ENCODE measurements at places on chromosomes 6 and 20. TPM values are rescaled to one million over a fixed set of nuclear protein-coding genes. Genes with fewer than 3 reads are reported as not detected.
A peak's percentile ranks its signal among the peaks of the same experiment; 100 is the strongest.

- H3K4me1 ChIP-seq, result peaks cover 41% of the 10 kb centered on the region
- no peak overlapping the region for H3K27ac ChIP-seq
- no peak for DNase-seq
- H3K27me3 ChIP-seq, result no peaks in the 10 kb centered on the region
- no peak overlapping the region for H3K4me3 ChIP-seq
Observed at GRCh38 chr6:37864250-37864649, 44.7 kb downstream of the ZFAND3 start.

DNA sequence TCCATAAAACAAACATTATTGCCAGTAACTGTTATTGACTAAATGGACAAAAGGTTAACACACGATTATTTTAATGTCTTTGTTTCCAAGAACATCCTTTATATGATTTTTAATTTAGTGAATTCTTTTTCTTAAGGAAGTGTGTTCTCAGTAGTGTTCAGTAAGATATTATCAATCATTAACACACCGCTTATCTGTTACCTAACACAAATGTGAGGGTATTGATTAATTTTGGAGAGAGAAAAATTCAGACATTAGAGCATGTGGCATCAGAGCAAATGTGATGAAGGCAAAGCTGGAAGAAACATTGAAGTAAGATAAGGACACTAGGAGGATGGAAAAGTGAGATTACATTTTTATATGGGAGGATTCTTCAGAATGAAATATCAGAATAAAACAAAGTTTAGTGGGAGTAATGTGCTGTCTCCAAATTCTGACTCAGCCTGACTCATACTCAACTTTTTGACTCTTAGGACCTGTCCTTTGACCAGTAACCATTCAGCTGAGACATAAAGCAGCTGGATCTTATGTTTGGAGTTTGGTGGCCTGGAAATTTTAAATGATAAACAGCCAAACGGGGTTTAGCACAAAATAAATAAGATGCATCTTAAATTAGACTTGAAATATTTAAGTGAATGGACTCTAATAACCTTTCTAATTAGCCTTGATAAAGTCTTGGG lies 348.6 kb downstream of the CD109 start:
- no peaks in the 10 kb centered on the region for H3K36me3 ChIP-seq
- H3K27ac ChIP-seq, result no peak overlapping the region
- H3K4me1 ChIP-seq, result no peaks in the 10 kb centered on the region
- no peak for DNase-seq

DNA sequence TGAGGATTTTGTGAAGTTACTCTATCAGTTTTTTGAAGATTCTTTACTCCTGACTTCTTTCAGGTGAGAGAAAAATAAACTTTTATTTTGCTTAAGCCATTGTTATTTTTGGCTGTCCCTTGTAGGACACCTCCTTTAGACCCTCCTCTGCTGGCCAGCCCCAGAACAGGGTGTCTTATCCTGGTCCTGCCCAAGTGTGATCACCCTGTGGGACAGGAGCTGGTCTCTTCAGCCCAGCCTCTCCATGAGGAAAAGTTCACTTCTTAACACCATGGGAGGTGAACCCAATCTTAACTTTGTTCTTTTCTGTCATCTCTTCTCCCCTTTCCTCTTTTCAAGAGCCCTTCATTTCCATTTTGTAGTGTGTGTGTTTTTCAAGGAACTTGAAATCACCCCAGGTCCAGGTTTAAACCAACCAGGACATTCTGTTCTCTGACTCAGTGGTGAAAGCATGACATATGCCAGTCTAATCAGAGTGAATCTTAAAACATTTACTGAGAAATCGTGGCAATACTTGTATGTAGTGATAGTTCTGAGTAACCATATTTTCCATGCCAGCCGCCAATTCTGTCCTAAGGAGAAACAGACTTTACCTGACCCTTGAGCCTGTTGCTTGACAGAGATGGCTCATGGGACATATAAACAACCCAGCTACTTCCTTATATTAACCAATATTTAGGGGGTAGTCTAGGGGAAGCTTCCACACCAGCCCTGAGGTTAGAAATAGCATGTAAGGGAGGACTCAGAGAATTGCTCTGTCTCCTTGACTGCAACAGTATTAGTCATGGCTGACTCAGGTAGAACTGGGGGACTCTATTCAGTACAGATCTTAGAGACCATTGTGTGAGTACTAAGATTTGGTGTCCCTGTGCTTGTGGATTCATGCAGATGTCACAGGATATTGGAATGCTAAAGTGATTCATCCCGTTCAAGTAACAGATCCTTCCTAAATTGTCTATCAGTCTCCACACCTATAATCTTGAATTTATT lies 48.8 kb downstream of the FLRT3 start:
- no peaks in the 10 kb centered on the region for H3K27me3 ChIP-seq
- no peak overlapping the region for H3K4me3 ChIP-seq
- H3K36me3 ChIP-seq, result no peaks in the 10 kb centered on the region
- H3K4me1 ChIP-seq, result no peaks in the 10 kb centered on the region

The SLC17A1 gene
- total RNA-seq, result 0.32 TPM

The PPP1R3G gene
- 0.16 TPM for total RNA-seq

DNA sequence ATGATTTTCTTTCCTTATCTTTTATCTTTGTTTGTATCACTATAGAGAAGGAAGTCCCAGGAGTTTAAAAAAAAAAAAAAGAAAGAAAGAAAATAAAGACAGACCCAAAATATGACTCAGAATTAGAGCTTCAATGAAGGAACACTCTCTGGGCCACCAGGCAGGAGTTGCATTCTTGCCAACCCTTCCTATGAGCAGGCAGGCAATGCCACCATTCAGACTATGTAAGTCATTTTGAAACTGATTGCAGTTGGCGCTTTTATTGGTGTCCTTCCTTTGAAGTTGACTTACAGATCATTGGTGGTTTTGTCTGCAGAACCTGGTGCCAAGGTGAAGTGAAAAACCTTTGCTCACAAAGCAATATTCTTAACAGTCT lies 50.3 kb downstream of the MYB start:
- H3K4me3 ChIP-seq, result no peak overlapping the region
- H3K27me3 ChIP-seq, result no peaks in the 10 kb centered on the region
- H3K36me3 ChIP-seq, result no peaks in the 10 kb centered on the region
- peak overlapping the region; percentile 12 for H3K27ac ChIP-seq
- DNase-seq, result peak; percentile 18

The CLDN20 gene
- not detected for total RNA-seq

GRCh38 chr6:10221178-10221577 lies 193.7 kb downstream of the TFAP2A start:
- H3K4me1 ChIP-seq, result no peaks in the 10 kb centered on the region
- H3K27me3 ChIP-seq, result no peaks in the 10 kb centered on the region
- no peak overlapping the region for H3K4me3 ChIP-seq
- H3K36me3 ChIP-seq, result no peaks in the 10 kb centered on the region

DNA sequence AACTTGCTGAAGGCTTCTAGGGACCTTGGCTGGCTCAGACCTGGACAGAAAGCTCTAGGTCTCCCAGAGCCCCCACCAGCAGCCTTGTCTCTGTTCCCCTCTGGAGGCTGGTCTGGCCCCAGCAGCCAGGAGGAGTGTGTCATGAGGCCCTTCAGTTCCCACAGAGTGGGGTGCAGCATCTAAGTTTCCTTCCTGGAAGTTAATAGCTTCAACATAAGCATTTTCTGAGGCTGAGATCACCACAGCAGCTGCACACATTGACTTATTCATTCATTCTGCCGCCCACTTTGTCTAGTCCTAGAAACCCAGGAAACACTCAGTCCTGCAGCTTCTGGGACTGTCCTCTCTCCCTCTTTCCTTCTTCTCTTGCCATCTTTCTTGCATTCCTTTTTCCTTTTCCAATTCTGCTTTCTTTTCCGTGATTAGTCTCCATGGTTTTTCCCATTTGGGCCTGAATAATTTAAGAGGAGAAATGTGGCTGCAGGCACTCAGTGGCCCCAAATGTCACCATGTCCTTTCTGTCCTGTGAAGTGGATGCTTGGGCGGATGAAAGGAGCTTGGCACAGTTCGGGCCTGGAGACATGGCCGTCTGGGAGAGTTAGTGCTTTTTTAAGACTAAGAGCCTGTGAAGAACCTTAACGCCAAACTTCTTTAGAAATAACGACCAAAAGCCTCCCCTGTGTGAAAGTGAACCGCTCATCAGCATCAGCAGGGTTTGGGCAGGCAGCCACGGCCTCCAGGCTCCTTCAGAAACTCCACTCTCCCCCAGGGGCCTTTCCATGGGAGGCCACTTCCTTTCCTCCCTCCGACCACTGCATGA lies 31.0 kb upstream of the PCMTD2 start:
- H3K4me1 ChIP-seq, result peaks cover 2% of the 10 kb centered on the region
- no peaks in the 10 kb centered on the region for H3K36me3 ChIP-seq
